Glutamatergic neuron (in vitro differentiated cells): ENCODE measurements at places on chromosomes 4 and X.

DNA sequence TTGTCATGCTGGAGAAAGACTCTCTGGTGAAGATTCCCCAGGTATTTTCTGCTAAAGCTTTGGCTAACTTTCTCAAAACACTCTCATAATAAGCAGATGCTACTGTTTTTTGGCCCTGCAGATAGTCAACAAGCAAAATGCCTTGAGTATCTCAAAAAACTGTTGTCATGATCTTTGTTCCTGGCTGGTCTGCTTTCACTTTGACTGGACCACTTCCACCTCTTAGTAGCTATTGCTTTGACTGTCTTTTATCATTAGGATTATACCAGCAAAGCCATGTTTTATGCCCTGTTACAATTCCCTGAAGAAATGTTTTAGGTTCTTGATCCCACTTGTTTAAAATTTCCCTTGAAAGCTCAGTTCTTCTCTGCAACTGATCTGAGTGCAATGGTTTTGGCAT, 231.5 kb downstream of the SLC7A11 start:
- no peaks in the 10 kb centered on the region for H3K36me3 ChIP-seq
- peaks cover 2% of the 10 kb centered on the region for H3K27me3 ChIP-seq
- no peak for DNase-seq
- no peak overlapping the region for H3K4me3 ChIP-seq
- no peaks in the 10 kb centered on the region for H3K4me1 ChIP-seq
- H3K27ac ChIP-seq: no peak overlapping the region

DNA sequence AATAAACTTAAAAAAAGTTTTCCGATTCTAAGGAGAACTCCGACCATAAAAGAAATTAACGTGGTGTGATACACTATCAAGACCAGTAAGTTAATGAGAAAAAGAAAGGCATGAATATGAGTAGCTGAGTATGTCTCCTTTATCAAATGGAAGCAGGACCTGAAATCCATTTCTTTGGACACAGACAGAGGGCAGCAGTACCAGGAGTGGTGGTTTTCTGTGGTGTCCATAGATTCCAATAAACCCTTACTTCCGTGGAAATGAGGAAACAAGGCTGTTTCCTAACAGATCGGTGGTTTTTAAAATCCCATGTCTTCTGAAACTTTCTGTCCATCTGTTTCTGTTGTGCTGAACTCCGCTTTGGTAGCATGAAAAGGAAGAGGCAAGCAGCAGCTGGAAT, 128.5 kb upstream of the TSPAN5 start:
- H3K36me3 ChIP-seq: no peaks in the 10 kb centered on the region
- H3K27ac ChIP-seq: no peak overlapping the region
- H3K4me1 ChIP-seq: peaks cover 1% of the 10 kb centered on the region
- DNase-seq: no peak
- no peak overlapping the region for H3K4me3 ChIP-seq

DNA sequence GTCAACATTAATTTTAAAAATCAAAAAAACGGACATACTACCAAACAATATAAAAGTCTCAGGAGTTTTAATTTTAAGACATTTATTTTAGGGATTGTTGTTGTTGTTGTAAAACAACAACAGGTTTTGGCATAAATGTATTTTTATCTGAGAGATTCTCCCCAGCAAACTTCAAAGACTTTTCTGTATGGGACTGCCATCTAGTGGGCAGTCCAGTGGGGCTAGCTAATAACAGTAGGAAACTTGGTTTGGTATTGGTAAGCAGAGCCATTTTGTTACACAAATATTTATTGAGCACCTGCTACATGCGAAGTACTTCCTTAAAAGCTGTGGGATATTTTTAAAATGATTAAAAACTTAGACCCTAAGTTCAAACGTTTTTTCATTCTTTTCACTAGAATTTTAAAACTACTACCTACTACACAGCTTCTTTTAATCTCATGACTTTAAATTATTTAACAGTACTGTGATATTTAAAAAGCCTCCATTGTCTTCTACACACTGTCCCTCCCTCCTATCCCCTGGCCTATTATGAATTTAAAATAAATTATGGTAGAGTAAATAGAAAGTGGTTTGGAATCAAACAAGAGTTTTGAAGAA, 1028.4 kb upstream of the INTU start:
- DNase-seq: peak; percentile 24
- H3K36me3 ChIP-seq: no peaks in the 10 kb centered on the region
- H3K4me1 ChIP-seq: no peaks in the 10 kb centered on the region
- H3K27ac ChIP-seq: no peak overlapping the region

GRCh38 chr4:154314248-154314647, 177.4 kb downstream of the DCHS2 start:
- H3K36me3 ChIP-seq: peaks cover 3% of the 10 kb centered on the region
- no peak overlapping the region for H3K4me3 ChIP-seq
- DNase-seq: no peak
- H3K4me1 ChIP-seq: no peaks in the 10 kb centered on the region
- H3K27ac ChIP-seq: no peak overlapping the region

DNA sequence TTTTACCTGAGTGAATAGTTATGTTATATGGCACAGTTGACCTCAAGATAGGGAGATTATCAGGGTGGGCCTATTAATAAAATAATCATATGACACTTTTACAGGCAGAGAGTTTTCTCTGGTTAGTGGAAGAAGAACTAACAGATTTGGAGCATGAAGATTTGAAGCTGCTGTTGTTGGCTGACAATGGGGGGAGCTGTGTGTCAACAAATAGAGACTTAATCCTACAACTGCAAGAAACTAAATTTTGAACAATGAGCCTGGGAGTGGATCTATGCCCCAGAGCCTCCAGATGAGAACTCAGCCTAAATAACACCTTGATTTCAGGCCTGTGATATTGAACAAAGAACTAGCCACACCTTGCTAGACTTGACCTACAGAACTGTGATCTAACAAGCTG, 7.2 kb upstream of the CCSER1 start:
- H3K27me3 ChIP-seq: peaks cover 5% of the 10 kb centered on the region
- no peaks in the 10 kb centered on the region for H3K36me3 ChIP-seq
- peaks cover 18% of the 10 kb centered on the region for H3K4me1 ChIP-seq
- peak overlapping the region; percentile 93 for H3K27ac ChIP-seq

DNA sequence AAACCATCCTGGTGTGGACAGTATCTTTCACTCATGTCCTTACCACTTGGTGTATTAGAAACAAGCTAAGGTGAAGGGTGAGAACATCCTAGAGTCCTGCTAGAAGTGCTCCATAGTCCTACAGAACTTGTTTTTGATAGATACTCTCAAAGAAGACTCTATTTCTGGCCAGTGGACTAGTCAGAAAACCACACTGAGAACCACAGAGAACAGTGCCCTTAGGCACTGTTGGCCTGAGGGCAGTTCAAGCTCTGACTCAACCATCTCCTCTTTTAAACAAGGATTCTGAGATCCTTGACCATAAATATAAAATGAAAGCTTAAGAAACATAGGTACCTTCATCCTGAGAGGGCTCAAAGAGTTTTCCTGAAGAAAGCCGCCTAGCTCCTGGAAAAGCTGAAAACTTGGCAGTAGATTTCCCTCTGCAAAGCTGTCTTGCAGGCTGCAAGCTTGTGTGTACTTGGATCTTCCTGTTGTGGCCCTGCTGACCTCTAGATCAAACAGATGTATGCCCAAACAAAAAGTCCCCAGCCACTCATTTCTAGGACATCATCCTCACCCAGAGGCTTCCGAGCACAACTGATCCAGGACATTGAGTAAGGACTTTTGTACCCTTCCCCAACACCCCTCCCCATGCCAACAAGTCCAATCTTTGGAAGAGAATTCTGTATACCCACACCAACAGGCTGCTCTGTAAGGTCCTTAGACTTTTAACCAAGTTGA, 111.6 kb upstream of the CXCL13 start:
- H3K27me3 ChIP-seq: no peaks in the 10 kb centered on the region
- H3K27ac ChIP-seq: no peak overlapping the region
- no peaks in the 10 kb centered on the region for H3K4me1 ChIP-seq
- no peak overlapping the region for H3K4me3 ChIP-seq
- peaks cover 6% of the 10 kb centered on the region for H3K36me3 ChIP-seq

DNA sequence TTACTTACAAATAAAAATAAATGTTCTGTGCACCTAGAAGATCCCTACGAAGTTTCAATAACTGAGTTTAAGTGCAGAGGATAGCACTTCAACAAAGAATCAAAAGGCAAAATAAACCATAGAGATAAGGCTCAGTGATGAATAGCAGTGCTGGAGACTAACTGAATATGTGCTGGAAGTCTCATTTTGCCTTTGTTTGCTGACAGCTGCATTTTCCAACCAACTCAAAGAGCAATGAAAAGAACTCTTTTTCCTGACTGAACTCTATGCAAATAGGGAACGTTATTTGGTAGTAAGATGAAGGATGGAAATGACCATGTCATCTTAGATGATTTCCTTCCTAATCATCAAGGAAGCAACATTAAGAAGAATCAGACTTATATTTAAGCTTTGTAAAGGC, 32.7 kb upstream of the ADH7 start:
- no peak for DNase-seq
- no peaks in the 10 kb centered on the region for H3K4me1 ChIP-seq
- H3K27ac ChIP-seq: no peak overlapping the region
- H3K27me3 ChIP-seq: no peaks in the 10 kb centered on the region
- no peak overlapping the region for H3K4me3 ChIP-seq

GRCh38 chr4:6018331-6018730, at the start of gene C4orf50:
Gene C4orf50 (minus strand): TSS chr4:6018431.
- H3K4me3 ChIP-seq: no peak within 1 kb of the TSS
- H3K36me3 ChIP-seq: no peaks in the 10 kb centered on the region
- H3K4me1 ChIP-seq: peaks cover 15% of the 10 kb centered on the region
- peaks cover 4% of the 10 kb centered on the region for H3K27me3 ChIP-seq
- H3K27ac ChIP-seq: peak within 1 kb of the TSS; percentile 44

- H3K4me3 ChIP-seq: no peak overlapping the region
- H3K36me3 ChIP-seq: no peaks in the 10 kb centered on the region
- H3K27me3 ChIP-seq: no peaks in the 10 kb centered on the region
- no peak for DNase-seq
- H3K27ac ChIP-seq: no peak overlapping the region
Measured at GRCh38 chr4:180636696-180637404, 1606.4 kb upstream of the TENM3 start.
